ENCODE measurements at places on chromosomes 5 and 9. TPM values are rescaled to one million over a fixed set of nuclear protein-coding genes. Genes with fewer than 3 reads are reported as not detected.

OTP gene
- polyA plus RNA-seq, result not detected

C9orf153 gene
- polyA plus RNA-seq, result 0.03 TPM

PTGDS gene
- not detected for polyA plus RNA-seq

F2RL1 gene
- 41.3 TPM for polyA plus RNA-seq

PHF24 gene
- not detected for polyA plus RNA-seq

OR1N1 gene
- polyA plus RNA-seq, result not detected

TSSK1B gene
- polyA plus RNA-seq, result 0.05 TPM

RGS7BP gene
- not detected for polyA plus RNA-seq

BHMT gene
- not detected for polyA plus RNA-seq

PNPLA7 gene
- 0.88 TPM for polyA plus RNA-seq

ALDH1A1 gene
- 0.03 TPM for polyA plus RNA-seq

C5orf58 gene
- not detected for polyA plus RNA-seq

SNCAIP gene
- polyA plus RNA-seq, result 0.08 TPM

PCDHGC4 gene
- 0.53 TPM for polyA plus RNA-seq

IL7R gene
- polyA plus RNA-seq, result 4.5 TPM

EPB41L4A gene
- 0.31 TPM for polyA plus RNA-seq

PTPA gene
- polyA plus RNA-seq, result 130 TPM

C5orf46 gene
- 4.1 TPM for polyA plus RNA-seq

SLC46A2 gene
- not detected for polyA plus RNA-seq

MACROH2A1 gene
- polyA plus RNA-seq, result 146 TPM

ANKRD34B gene
- not detected for polyA plus RNA-seq

TMEM215 gene
- not detected for polyA plus RNA-seq

DOCK8 gene
- polyA plus RNA-seq, result not detected

GARIN3 gene
- not detected for polyA plus RNA-seq

ANKRD31 gene
- polyA plus RNA-seq, result 0.05 TPM

SPOCK1 gene
- polyA plus RNA-seq, result 11.3 TPM

IFNA2 gene
- not detected for polyA plus RNA-seq

ADAMTS2 gene
- 0.12 TPM for polyA plus RNA-seq

MYO10 gene
- 8.1 TPM for polyA plus RNA-seq

SLC34A1 gene
- 0.03 TPM for polyA plus RNA-seq

SPINK7 gene
- not detected for polyA plus RNA-seq

FGF18 gene
- 0.89 TPM for polyA plus RNA-seq

PSIP1 gene
- polyA plus RNA-seq, result 19.9 TPM

ADAMTSL2 gene
- polyA plus RNA-seq, result 0.31 TPM

DDX4 gene
- polyA plus RNA-seq, result not detected

CDH10 gene
- polyA plus RNA-seq, result 0.24 TPM

SPINK5 gene
- polyA plus RNA-seq, result not detected

SPINK4 gene
- polyA plus RNA-seq, result not detected

CBY3 gene
- not detected for polyA plus RNA-seq

KIF24 gene
- polyA plus RNA-seq, result 1.2 TPM

MED27 gene
- 38.2 TPM for polyA plus RNA-seq

DRD1 gene
- polyA plus RNA-seq, result 0.02 TPM

STK32A gene
- 0.20 TPM for polyA plus RNA-seq

BAAT gene
- polyA plus RNA-seq, result 0.02 TPM

PCDHA8 gene
- 0.54 TPM for polyA plus RNA-seq

GPR151 gene
- polyA plus RNA-seq, result not detected

SPATA31D4 gene
- polyA plus RNA-seq, result not detected

PCDHB3 gene
- polyA plus RNA-seq, result 2.2 TPM

FAM153A gene
- polyA plus RNA-seq, result not detected

FOXB2 gene
- polyA plus RNA-seq, result not detected

PCDHGB5 gene
- polyA plus RNA-seq, result 0.15 TPM

KIF4B gene
- 0.02 TPM for polyA plus RNA-seq

ASPN gene
- 1.7 TPM for polyA plus RNA-seq

NUTM2G gene
- not detected for polyA plus RNA-seq

Measured in SK-N-SH (cell line).